Stimulated activated CD4-positive, alpha-beta T cell treated with anti-CD3 and anti-CD28 coated beads, Interleukin-2, amount 100 ng/mL, for 48 hours (primary cell): ENCODE measurements at places on chromosomes 16 and 17.

GRCh38 chr17:51439395-51440229, 179.3 kb downstream of the UTP18 start:
- no peak for DNase-seq

DNA sequence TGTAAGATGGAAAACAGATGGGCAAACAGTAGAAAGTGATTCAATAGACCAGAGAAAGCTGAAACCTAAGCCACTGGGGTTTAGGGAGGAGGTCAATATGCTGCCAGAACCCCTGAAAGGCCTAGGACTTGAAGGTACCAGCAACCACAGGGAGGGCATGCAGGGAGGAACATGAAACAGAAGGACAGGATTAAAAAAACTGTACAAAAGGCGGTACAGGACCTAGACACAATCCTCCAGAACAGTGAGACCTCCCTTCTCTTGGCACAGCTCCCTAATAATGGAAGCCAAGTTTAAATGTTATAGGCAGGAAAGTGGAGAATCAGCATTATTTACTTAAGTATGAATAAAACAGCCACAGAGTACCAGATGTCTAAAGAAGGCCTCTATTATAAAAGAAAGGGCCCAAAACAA, 105.5 kb downstream of the SPAG9 start:
- DNase-seq, result no peak

DNA sequence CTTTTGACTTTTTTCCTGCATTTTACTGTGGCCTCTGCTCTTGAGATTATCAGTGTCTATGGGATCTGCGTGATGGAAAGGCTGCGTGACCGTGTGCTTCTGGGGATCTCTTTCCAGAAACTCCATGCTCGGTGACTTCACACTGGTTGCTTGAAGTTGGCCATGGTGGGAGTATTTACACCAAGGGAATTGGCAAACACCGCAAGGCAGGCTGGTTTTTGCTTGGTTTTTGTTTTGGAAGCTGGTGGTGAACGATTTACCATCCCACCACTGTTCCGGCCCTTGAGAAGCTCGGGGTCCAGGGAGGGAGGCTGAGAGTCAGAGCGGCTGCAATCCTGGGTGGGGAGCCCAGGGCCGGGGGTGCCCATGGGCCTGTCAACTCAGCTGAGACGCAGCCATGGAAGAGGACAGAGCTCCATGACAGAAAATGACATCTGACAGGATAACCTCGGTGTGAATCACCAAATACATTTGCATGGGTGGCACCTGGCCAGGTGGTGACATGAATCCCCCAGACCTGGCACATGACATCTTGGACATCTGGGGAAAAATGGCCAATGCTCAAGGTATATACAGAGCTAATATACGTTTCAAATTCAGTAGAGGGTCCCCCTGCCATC, 11.1 kb downstream of the CRISPLD2 start:
- no peak for DNase-seq

DNA sequence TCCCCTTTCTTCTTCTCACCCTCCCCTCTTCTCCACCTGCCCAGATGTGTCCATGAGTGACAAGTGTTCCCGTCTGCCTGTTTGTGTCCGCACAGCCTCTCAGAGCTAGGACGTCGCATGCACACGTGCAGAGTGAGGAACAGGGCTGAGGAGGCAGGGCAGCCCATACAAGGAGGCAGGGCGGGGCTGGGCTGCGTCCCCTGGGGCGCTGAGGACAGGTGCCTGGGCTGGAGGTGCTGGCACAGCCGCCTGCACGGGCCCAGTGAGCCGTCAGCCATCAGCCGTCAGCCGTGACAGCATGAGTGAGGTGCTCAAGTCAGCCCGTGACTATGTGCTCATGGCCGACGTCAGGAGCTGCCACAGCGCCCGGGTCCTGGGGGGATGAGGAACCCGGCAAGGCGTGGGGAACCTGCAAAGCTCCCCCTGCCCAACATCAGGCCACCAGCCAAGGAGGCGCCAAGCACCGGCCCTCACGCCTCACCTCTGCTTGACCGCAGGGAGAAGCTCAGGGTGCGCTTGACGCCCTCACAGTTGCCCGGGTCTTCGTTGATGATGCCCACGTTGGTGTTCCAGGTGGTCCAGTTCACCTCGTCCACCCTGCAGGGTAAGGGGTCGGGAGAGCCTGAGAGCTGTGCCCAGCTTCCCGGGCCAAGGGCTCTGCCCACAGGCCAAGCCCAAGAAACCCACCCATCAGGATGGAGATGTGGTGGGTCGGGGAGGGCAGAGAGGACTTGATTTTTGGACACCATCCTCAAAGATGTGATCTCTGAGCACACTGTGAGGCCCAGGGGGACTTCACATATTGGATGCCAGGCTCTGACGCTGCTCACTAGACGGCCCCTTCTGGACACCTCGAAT, 13.7 kb upstream of the TRPV3 start:
- DNase-seq, result no peak

GRCh38 chr17:40331743-40332641, 23.0 kb downstream of the RARA start:
- DNase-seq, result no peak

- no peak for DNase-seq
These were observed 23.8 kb downstream of the EZH1 start for GRCh38 chr17:42720996-42721583.

GRCh38 chr17:67659028-67659427, 58.7 kb upstream of the NOL11 start:
- DNase-seq, result no peak

GRCh38 chr16:85524630-85525419, 88.3 kb upstream of the GSE1 start:
- DNase-seq, result no peak

- DNase-seq, result no peak
These were observed 102.6 kb upstream of the HS3ST3A1 start for GRCh38 chr17:13704333-13704732.

DNA sequence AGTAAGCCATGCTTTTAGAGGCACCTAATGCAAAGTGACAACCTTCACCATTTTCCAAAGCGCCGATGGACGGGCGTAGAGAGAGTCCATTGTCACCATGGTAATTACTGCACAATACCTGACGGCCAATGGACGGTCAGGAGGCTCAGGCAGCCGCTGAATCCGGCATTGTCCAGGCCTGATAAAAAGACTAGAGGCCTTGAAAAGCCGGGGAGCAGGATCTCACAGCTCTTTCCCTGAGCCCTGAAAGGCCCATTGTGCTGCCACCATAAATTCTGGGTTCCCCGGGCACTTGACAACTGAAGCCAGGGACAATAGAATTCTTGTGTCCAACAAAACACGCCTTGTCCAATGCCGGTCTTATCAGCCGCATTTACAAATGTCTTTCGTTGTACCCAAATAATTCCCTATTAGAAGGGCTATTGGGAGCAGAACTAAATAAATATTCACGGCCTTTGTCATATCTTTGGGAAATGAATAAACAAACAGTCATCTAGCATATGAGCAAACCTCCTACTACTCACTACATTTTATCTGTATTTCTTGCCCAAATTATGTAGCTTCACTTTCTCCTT, 62.4 kb downstream of the CDH11 start:
- DNase-seq, result no peak

GRCh38 chr17:17827826-17828621, 8.8 kb downstream of the SREBF1 start:
- no peak for DNase-seq

GRCh38 chr17:44988044-44988942, 20.2 kb upstream of the C1QL1 start:
- no peak for DNase-seq

GRCh38 chr16:31486045-31486444, 3.1 kb downstream of the SLC5A2 start:
- DNase-seq, result no peak

DNA sequence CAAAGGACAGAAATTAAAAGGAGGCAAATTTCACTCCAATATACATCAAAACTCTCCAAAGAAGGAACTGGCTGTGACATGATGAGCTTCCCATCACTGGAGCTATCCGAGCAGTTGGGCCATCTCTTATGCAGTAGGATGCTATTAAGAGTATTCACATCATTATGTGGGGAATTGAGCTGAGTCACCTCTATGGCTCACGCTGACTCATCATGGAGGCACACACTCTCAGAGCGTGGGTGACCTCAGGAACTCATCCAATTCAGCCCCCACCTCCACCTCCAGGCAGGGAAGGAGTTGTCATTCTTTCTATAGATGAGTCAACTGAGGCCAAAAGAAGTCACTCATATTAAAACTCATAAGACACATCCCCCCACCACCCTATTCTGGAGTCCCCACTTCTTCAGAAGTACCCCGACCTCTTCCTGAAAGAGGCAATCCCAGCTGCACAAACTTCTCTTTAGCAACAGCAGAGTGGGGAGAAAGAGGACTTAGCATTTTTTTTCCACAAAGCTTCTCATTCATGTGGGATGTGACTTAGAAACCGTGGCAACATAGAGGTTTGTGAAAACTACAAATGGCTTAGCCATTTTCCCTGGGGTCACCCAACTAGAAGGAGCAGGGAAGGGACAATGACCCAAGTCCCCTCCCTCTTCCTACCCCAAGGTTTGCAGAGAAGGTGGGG, 32.5 kb downstream of the ABCC12 start:
- peak; percentile 55 for DNase-seq
